ENCODE measurements at places on chromosomes 6 and 20. TPM values are rescaled to one million over a fixed set of nuclear protein-coding genes. Genes with fewer than 3 reads are reported as not detected.

Gene EDN1
- 1.3 TPM for total RNA-seq

Gene SLC26A8
- total RNA-seq = not detected

Gene TRAPPC3L
- total RNA-seq = not detected

Gene FUT9
- total RNA-seq = not detected

Gene LHFPL5
- not detected for total RNA-seq

Gene LAMA4
- 105 TPM for total RNA-seq

Gene PIGU
- 8.2 TPM for total RNA-seq

Gene TREML1
- not detected for total RNA-seq

Gene JPH2
- total RNA-seq = 3.0 TPM

Gene CASS4
- 0.77 TPM for total RNA-seq

Gene CST4
- 0.22 TPM for total RNA-seq

Gene BMP7
- total RNA-seq = not detected

Gene PTCHD4
- 1.5 TPM for total RNA-seq

Gene TPBG
- total RNA-seq = 93.1 TPM

All from uterine smooth muscle cell (primary cell).